ENCODE measurements at places on chromosomes 12 and 14.

DNA sequence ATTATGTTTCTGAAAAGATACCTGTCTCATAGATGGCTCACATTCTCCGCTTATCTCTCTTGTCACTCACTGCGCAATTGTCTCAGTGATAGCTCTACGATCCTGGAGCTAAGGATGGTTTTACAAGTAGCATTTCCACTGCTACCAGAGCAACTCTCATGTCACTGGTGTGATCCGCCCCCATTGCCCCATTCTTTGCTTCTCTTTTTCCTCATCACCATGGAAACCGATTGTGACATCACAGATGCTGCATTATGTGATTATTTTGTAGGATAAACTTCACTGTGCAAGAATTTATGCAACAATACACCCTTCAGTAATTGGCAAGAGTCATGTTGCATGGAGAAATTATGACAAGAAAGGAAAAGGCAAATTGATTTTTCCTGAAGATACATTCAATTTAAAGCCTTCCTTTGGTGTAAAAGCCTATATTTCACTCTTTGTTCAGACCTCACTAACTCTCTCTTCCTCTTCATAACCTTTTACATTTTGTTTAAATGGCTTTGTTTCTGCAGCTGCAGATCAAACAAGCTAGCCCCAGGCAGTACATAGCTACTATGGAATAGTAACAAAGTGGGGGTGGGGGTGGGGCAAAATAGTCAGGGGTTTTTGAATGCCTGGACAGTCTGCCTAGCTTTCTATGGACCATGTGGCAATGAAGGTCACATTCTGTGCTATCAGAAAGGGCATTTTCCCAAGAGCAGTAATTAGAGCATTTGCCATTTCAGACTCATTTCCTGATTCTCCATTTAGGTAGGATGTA, 539.8 kb downstream of the NRXN3 start:
- DNase-seq: no peak

- no peak for DNase-seq
Observed at GRCh38 chr14:68451696-68452373, 341.0 kb downstream of the ZFP36L1 start.

DNA sequence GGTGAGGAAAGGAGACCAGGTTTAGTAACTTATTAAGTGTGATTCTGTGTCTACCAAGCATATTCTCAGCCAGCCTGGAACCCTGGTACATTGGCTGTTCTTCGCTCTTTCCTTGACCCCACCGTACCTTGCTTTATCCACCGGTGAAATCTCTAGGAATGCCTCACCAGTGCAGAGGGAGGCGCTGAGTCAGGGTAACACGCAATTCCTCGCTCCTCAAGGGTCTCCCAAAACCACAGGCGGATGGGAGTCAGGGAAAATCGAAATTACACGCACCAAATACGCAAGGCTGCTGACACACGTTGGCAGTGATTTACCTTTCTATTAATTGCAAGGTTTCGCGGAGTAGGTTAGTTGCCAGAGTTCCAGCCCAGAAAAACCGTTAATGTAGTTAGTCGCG, 845 bp downstream of the L3HYPDH start:
- peak; percentile 52 for DNase-seq

DNA sequence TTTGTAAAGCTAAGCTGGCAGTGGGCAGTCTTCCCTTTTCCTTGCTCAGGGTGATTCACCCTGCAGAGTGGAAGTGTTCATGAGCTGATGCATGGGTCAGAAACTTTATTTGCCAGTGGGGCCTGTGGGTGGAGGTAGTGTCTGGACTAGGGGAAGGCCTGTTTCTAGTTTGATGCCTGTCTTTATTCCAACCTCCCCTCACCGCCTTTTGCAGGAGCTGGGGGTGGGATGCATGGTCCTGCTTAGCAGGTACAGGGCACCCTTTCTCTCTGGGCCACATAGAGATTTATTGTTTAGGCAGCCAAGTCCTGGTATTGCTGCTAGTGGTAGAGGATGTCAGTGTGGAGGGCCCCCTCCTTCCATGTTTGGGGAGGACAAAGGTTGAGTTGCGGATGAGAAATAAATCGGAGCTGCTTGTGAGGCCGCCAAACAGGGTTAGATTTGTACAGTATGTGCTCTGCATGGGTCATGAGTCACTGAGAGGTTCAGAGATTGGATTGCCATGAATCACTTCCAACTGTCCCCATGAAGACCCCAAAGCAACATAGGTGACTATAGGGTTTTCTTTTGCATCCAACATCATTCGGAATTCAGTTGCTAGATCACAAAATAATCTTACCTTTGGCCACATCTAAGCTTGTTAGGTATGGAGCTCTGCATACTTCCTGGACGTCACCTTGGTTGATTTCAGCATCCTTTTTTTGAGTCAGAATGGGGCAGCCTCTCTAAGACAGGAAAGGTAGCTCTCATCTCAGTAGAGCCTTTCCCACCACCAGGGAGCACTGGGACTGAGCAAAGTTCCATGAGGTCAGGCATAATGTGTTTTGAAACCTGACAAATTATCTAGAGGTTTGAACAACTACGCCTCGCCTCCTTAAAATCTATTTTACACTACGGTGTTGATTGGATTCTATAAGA, 8.8 kb downstream of the SMOC1 start:
- peak; percentile 66 for DNase-seq

GRCh38 chr12:121581686-121582429, 1.0 kb upstream of the KDM2B start:
- DNase-seq: no peak

- no peak for DNase-seq
Observed at GRCh38 chr14:69979882-69980281, 100.7 kb downstream of the SMOC1 start.

DNA sequence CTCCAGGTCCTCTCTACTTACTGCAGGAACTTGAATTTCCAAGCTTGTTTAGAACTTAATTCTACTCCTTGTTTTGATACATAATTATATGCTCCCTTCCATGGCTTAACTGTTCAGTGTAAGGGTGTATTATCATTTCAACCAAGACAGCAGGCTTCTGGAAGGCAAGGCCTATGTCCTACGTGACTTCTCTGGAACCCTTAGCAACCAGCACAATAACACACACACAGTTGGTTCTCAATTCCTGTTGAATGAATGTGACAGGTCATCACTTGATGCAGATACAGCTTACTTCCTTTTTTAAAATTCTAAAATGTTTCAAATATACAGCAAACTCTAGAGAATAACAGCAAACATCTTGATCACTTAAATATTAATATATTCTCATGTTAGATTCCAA, 77.7 kb upstream of the COCH start:
- no peak for DNase-seq

- DNase-seq: peak; percentile 36
Observed at GRCh38 chr14:81472096-81472800, 61.4 kb downstream of the SEL1L start.

DNA sequence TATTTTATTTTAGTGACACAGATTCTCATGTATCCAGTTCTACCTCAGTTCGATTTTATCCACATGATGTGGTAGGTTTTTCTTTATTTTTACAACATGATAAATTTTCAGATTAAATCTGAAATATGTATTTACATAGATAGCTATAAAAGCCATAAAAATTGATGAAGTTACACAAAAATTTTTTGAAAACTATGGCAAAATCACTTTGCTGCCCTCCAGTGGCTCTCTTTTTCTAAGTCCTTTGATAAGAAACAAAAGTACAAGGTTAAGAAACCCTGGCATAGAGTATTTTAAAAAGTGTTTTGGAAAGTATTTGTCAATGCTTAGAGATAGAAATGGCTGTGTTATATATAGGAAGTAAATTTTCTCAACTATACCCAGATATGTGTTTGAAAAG, 104.2 kb downstream of the PCNX1 start:
- no peak for DNase-seq

DNA sequence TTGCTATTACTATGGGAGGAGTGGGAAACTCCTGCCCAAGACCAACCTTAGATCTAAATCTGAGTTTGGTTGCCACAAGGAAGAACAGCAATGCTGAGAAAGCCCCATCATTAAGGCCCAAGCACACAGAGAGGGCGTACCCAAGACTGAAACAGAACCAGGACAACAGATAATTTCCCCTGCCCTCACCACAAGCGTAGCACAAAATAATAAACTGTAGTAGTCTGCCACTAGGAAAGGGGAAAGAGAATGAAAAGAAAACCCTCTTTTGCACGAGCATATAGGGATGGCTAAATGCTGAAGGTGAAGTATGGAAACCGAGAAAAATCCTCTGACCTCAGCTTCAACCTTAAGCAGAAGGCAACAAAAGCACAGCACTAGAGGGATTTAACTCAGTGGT, 76.5 kb upstream of the DHRS4 start:
- DNase-seq: no peak

- DNase-seq: peak; percentile 3
Observed at GRCh38 chr14:95609398-95609990, 74.6 kb downstream of the GLRX5 start.

DNA sequence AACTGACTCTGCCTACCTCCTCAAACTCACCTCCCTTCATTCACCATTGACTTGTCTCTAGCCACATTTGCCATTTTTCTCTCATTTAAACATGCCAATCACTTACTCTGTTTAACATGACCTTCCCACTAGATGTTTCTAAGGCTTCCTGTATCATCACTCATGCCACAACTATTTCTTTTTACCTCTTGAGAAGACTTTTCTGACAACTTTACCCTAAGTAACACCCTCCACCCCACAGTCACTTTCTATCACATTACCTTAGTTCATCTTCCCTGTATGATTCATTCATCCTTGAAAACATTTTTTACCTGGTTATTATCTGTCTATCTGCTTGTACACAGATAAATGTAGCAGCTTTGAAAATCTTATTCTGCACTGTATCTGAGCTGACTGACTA, 19.4 kb downstream of the PLCZ1 start:
- DNase-seq: peak; percentile 54

GRCh38 chr14:52029881-52030280, 39.0 kb downstream of the NID2 start:
- DNase-seq: no peak

GRCh38 chr12:45613296-45613695, 116.2 kb upstream of the ARID2 start:
- peak; percentile 36 for DNase-seq

DNA sequence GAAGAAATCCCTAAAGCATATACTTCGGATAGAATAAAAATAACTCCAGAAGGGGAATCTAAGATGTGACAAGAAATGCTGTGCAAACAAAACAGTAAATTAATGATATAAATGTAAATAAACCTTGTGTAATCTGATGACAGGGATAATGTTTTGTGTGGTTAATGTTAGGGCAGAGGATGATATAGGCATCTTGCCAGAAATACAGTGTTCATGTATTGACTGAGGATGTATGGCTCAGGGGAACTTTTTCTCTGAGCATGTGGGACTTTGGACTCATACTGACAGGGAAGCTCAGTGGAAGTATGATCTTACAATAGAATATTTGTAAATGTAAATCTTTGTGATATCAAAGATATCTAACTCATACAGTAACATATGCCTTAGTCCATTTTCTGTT, 420.2 kb downstream of the TMTC2 start:
- DNase-seq: no peak

DNA sequence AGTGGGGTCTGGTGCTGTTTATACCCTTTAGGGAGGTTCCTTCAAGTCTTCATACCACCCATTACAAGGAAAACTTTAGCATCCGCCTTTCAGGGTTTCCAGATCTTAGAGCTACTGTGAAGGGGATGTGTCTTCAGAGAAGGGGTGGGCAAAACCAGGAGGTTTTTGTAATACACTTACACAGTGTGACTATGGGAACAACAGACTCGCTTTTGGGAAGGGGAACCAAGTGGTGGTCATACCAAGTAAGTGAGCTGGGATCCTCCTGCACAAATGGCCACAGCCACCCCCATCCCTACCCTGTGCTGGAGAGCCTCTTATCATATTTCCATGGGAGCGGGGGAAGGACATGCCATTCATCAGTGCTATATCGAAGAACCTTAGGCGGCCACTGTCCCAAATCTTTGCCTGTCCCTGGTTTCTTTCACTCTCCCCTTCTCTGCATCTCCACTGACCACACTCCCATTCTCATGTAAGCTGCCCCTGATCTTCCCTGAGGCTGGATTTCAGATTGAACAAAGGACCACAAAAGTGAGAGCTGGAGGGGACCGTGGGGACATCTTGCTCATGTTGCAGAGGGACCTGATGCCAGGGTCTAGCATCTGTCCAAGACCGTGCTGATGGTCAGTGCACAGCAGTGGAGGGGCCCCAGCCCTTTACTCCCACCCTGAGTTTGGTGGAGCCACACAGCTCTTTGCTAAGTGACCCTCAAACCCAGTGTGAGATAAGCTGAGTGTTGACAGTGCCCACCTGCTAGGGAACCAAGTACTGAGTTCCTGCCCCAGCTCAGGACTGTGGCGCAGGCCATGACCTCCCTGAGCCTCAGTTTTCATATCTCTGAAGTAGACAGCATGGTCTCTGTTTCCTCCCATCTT, 51.4 kb downstream of the DAD1 start:
- DNase-seq: no peak

Measured in epithelial cell of esophagus (primary cell).